ENCODE measurements at places on chromosomes 1 and 21. TPM values are rescaled to one million over a fixed set of nuclear protein-coding genes. Genes with fewer than 3 reads are reported as not detected.

GRCh38 chr21:42657676-42658319, 4.4 kb downstream of the PDE9A start:
- no peak for DNase-seq

GRCh38 chr1:150508982-150509381, 1.1 kb downstream of the ECM1 start:
- no peak for DNase-seq

DNA sequence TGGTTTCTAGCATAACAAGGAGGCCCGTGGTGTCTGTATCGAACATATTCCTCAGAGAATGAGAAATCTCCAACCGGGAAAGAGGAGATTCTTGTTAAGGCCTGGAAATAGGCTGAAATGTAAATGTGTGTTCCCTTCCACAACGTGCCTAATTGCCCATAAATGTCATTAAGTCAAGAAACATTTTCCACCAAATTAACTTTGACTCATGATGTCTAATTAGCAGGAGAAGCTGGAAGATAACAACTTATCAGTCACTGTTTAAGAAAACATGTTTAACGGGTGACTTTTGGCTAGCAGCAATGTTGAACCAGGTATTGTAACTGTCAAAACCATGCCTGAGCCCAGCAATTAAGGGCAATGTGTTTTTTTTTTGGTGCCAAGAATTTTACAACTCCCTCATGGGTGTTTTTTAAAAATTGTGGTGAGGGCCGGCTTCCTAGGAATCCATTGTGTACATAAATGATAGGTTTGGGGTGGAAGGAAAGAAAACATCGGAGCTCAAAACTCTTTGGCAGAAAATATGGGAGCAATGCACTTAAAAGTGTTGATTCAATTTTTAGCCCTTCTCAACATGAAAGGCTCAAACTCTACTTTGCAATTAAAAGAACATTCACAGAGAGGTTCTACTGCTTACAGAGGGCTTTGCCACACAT, 67.0 kb downstream of the OLIG1 start:
- no peak for DNase-seq

- DNase-seq = no peak
These were observed 6.1 kb downstream of the TIE1 start for GRCh38 chr1:43306688-43307457.

DNA sequence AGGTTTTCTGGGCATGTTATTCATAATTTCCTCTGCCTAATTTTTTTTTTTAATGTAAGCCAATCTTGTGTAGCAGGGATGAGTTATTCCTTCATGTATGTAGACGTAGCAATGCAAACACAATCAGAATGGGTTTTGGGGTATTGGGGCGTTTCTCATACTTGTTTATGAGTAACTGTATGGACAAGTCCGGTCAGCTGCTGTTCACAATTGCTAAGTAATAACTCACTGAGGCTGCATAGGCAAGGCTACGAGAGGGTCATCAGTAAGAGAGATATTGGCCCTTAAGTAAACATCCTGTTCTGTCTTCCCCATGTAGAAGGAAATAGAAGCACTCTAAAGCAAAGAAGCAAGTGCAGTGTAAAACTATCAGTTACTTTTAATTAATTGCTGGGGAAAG, 9.5 kb upstream of the TARS2 start:
- peak; percentile 36 for DNase-seq

DNA sequence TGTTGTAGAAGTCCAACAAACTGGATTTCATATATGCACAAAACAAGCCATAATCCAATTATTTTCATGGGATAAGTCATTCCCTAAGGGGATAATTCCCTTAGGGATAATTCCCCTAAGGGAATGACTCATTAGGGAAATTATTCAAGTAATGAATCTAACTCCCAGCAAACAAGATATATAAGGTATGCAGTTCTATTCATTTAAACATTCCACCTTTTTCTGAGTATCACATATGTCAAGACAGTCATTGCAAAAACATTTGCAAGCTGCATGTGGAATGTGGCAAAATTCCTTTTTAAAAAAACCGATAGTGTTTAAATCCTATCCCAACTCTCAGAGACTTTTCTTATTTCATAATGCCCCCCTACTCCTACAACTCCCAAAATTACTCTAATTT, 131.2 kb downstream of the AKT3 start:
- no peak for DNase-seq

DNA sequence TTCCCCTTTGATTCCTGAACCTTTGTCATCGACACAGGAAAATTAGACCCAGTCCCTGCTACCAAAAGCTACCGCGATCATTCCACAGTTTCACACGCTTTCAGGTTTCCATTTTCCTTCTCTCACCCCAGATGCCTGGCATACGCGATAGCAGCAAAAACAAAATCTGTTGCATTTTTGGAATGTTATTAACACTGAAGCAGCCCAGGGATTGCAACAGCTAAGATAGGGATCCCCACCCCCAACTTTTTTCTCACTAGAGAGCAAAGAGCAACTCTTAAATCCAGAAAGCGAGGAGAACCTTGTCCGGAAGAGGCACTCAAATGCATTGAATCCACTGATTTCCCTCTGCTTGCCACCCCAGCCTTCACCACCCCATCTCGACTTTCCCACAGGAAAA, 8.9 kb downstream of the OVAAL start:
- DNase-seq = no peak

DNA sequence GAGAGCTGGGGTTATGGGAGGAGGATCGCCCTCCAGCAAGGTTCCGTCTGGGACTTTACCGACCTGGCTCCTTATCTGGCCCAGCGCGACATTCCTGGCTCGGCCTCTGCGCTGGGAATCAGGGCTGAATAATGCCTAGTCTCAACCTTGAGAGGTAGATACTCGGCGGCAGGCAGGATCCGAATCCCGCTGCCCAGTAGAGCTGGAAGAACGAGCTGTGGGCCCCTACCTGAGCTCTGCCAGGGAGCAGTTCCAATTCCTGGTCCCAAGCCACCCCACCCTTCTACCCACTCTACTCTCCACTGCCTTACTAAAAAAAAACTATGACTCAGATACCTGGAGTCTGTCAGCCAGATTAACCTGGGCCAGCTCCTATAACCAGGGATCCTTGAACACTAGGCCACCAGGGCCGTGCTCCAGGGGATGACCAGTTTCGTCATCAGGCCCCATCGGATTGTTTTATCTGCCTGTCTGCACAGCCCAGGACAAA, 53.6 kb downstream of the RHBG start:
- no peak for DNase-seq

GRCh38 chr1:177228693-177229065, 57.9 kb downstream of the BRINP2 start:
- DNase-seq = no peak

DNA sequence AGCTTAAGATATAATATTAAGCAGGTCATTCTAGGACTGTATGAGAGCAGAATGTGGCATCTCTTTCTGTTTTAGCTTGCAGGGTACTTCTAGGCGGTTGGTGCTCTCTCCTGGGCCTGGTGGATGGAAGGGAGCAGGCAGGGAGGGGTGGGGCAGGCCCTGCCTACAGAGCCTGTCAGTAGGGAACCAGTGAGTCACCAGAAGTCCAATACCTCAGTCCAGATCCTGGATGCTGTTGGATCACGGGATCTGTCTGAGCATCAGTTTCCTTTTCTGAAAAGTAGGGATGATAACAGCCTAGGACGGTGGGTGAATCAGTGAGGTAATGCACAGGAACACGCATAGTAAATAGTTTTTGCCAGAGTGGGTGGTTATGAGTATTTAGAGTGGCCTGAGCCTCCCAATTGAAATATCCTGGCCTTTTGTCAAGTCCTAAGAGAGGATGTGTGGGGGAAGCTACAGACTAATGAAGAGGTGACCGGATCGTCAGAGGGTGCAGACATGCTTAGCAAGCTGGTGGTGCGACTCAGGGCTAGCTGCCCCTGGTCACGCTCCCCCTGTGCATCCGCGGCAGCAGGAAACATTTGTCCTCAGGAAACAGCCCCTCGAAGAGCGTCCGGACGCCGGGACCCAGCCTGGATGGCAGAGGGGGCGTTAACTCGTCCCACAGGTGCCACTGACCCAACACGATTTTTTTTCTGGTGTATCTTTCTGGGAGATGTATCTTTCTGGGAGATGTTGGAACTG, 23.9 kb downstream of the NAV1 start:
- DNase-seq = no peak

GRCh38 chr1:199585392-199585791, 442.1 kb upstream of the NR5A2 start:
- DNase-seq = no peak

DNA sequence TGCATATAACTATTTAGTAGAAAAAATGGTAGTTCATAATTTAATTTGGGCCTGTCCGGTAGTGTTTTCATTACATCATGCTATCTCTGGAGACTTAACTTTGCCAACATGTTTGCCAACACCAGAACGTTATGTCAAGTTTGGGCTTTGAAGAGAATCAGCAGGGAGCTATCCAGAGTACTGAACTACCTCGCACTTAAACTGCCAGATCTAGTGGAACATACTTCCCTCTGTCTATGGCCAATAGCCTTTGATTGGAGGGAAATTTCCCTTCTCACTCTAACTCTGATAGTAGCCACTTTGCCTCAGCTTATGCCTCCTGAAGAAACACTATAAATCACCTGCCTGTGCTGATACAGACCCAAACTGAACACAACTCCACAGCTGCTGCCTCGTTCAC, 10.0 kb downstream of the LRRC53 start:
- DNase-seq = peak; percentile 30

DNA sequence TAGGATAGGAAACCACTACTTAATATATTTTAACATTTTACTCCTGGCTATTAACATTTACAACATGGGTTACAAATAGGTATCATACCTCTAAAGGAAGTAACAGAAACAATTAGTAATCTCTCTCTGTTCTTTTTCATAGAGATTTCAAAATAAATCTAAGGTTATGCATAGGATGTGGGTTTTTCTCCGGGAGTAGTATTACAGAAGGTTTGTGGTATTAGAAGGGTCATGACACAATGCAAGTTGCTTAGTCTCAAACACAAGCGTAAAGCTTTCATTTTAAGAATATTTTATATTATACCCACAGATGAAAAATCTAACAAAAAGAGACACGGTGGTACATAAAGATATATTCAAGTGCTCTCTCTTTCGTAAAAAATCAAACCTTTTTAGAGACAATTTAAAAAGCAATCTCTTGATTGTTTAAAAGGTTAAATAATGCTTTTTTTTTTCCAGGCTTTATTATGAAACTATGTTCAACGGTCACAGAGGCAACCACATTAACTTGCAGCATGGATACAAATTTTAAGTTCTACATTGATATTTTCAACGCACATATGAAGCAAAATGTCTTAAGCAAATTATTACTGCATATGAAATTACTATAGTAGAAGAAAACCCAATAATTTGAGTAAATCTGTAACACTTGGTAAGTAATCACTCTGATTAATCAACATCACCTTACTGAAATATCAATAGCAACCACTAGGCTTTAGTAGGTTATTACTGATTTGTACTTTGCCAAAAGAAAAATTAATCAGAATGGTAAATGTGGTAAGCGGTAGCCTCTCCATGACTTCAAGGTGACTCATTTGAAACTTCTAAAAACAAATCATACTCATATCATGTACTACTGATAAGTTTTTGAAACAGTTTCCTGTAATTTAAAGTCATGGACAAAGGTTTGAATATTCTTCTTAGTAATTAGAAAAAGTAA, 97.4 kb upstream of the GFI1 start:
- DNase-seq = peak; percentile 52

- DNase-seq = no peak
These were observed 2021.9 kb downstream of the MRPL39 start for GRCh38 chr21:23585419-23585818.

- no peak for DNase-seq
These were observed 15.0 kb downstream of the OR2T1 start for GRCh38 chr1:248417854-248418253.

- peak; percentile 54 for DNase-seq
These were observed 5.7 kb downstream of the FHL3 start for GRCh38 chr1:37999430-38000232.

DNA sequence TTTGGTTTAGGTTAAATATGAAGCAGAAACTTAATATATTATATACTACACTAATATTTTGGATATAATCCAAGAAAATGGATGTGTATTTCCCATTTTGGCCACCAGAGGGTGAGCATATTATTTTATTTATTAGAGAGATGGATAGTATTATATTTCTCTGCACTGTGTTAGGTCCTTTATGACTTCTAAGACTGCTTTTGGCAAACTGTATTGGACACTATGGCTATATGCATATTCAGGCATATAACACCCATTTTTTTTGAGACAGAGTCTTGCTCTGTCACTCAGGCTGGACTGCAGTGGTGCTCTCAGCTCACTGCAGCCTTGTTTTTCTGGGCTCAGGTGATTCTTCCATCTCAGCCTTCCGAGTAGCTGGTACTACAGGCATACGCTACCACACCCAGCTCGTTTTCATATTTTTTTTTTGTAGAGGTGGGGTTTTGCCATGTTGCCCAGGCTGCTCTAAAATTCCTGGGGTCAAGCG, 17.8 kb upstream of the PGM1 start:
- peak; percentile 46 for DNase-seq

GRCh38 chr21:41993744-41994143, 16.4 kb downstream of the ZBTB21 start:
- no peak for DNase-seq

Gene CD34
- polyA plus RNA-seq = 1.4 TPM

Gene RRAGC
- polyA plus RNA-seq = 15.1 TPM

Gene SLC1A7
- 9.2 TPM for polyA plus RNA-seq

Gene IL12RB2
- polyA plus RNA-seq = 0.52 TPM

Gene CEP104
- polyA plus RNA-seq = 8.7 TPM

Gene GJA4
- polyA plus RNA-seq = not detected
